Activated naive CD8-positive, alpha-beta T cell treated with anti-CD3 and anti-CD28 coated beads, Interleukin-2, amount 10 ng/mL, durations not matched to agents 7 days and 5 days (primary cell): ENCODE measurements at places on chromosomes 16 and 17. TPM values are rescaled to one million over a fixed set of nuclear protein-coding genes. Genes with fewer than 3 reads are reported as not detected.

GRCh38 chr16:55016515-55016914, 85.8 kb downstream of the IRX5 start:
- DNase-seq = no peak

DNA sequence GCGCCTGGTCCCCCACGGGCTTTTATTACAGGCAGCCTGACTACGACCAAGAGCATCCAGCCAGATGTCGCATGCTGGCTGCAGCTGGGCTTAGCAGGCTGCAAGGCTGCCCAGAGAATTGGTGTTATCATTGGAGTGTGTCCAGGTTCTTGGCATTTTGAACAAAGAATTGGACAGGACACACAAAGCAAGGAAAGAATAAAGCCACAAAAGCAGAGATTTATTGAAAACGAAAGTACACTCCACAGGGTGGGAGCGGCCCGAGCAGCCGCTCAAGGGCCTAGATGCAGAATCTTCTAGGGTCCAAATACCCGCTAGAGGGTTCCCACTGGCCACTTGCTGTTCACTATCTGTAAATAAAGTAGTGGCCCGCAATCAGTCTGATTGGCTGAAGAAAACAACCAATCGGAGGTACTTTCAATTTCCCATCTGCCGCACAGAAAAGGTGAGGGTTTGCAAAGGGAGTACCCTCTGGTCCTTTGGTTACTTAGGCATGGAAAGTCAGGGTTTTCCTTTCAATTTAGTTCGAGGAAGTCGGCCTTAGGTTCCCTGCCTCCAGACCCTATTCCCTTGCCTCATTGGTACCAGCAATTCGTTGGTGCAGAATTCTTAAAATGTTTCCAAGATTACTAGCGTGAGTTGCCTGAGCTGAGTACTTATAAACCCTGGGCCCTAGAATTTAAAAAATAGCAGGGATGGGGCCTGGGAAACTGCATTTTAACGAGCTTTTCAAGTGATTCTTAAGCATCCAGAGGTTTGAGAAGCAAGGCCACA, 38.5 kb upstream of the CNEP1R1 start:
- DNase-seq = no peak

GRCh38 chr16:77960766-77961165, 61.6 kb upstream of the CLEC3A start:
- no peak for DNase-seq

GRCh38 chr17:40072040-40072734, 9.4 kb downstream of the THRA start:
- DNase-seq = no peak

DNA sequence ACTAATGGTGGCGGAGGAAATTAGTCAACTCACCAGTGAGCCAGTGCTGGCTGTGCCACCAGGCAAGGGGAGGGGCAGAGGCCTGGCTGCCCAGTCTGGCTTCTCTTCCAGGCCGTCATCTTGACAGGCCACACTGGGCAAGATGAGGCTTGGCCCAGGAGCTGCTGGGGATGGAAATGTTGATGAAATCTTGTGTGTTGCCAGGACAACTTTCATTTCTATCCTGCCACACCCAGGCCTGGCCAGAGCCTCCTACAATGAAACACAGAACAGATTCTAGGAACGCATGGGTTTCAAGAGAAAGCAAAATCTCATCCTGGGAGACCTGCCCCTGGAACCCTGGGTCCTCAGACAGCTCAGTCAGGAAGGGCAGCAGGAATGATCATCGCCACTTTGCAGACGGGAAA, 9.3 kb downstream of the HEXIM2 start:
- DNase-seq = no peak

DNA sequence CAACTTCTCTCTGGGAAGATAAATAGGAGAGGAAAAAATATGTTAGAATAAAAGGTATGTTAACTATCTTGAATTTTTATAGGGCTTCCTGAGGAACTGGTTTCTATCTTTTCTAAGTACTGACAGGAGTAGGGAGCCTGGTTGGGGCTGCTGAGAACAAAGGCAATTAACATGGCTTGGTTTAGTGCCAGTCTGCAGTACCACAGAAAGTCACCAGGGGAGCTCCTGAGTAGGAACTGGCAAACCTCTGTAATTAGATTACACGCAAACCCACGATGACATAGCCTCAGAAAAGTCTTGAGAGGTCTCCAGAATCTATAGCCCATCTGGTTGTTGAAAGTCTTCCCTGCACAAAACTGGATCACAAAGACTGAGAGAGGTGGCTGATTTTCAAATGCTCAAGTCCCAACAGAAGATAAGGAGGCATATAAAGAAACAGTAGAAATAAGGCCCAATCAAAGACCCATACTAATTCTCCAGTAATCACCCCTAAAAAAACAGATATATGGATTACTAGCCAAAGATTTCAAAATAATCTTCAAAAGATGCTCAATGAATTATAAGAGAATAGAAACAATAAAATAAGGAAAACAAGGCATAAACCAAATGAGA, 11.7 kb upstream of the CNTNAP4 start:
- DNase-seq = no peak

- no peak for DNase-seq
These were observed 8.7 kb downstream of the USP36 start for GRCh38 chr17:78831688-78832540.

DNA sequence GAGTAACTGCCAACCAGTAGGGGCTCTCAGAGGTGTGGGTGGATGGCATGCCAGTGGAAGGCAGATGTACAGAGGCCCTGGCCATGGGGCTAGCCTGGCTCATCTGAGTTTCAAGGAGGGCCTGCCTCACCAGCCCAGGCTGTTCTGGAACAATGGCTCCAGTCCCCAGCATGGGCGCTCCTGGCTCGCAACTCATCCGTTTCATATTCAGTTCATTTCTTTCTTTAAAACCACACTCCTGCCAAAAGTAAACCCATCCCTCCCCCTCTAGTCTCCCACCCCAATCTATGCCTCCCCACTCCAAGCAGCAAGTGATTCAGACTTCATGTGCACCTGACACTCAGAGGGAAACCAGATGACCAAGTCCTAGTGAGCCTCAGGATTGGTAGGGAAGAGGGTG, 2.4 kb downstream of the CCL13 start:
- no peak for DNase-seq

DNA sequence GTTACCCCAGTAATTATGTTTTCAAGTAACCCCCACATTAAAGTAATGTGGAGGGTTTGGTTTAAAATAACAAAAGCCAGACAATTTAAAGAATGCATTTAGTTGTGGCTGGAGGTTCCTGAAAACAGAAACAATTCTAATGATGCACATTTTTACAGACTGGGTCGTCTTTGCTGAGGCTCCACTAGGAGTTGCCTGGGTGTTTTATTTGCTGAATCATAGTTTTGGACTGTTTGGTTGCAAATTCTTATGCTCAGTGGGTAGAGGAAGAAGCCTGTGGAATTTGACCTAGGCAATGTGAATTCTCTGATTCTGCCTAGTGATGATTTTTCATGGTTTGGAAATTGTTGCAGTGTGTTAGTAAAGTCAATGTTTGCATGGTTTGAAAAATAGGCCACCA, 16.3 kb downstream of the SHISA9 start:
- DNase-seq = no peak

GRCh38 chr17:37702598-37702997, 42.3 kb downstream of the HNF1B start:
- DNase-seq = no peak

DNA sequence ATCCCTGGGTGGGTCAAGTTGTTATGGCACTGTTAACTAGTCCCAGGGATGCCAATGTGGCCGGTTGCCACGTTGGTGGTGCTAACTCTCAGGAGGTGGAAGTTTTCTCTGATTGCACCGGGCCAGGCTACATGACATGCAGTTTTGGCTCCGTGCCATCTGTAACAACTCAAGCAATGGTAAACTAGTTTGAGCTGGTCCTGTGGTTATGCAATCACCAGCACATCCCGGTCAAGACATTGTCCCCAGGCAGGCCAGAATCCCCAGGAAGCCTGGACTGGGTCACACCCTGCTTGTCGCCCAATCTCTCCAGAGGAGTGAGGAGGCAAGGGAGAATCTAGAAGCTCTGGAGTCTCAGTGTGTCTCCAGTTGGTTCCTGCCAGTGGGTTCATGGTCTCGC, 10.1 kb upstream of the CCL17 start:
- DNase-seq = no peak

GRCh38 chr17:50765454-50766221, 1.7 kb downstream of the ANKRD40CL start:
- no peak for DNase-seq

GRCh38 chr17:76246080-76247066, 6.1 kb upstream of the RNF157 start:
- peak; percentile 60 for DNase-seq

- DNase-seq = no peak
These were observed 35.8 kb upstream of the RGS9 start for GRCh38 chr17:65101371-65101770.

GRCh38 chr16:51243936-51244436, 92.9 kb upstream of the SALL1 start:
- DNase-seq = no peak

DNA sequence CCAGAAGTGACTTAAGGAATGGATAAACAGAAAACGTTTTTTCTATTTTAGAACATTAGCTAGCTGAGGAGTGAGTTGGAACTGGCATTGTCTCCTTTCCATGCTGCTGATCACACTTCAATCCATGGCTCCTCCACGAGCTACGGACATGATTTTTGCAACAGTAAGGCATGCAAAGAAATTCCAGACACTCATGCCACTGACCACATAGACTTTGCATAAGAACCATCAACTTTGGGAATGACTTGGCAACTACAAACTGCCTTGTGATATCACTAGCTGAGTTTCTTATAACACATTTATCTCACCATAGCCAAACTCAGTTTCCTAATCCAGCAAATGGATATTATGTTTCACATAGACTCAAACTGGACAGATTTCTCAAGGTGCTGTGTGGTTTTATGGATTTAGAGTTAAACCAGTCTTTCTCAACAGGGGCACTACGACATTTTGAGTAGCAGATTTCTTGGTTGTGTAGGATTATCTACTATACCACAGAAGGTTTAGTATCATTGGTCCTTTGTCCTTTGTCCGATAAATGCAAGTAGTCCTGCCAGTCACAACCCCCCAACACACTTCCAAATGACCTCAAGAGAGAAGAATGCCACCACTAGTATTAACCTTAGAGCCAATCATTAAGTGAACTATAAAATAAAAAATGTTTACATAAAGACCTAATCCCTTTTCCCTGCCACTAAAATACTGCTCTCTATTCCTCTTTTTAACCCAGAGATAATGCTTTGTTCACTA, 48.3 kb upstream of the C17orf78 start:
- DNase-seq = no peak

DNA sequence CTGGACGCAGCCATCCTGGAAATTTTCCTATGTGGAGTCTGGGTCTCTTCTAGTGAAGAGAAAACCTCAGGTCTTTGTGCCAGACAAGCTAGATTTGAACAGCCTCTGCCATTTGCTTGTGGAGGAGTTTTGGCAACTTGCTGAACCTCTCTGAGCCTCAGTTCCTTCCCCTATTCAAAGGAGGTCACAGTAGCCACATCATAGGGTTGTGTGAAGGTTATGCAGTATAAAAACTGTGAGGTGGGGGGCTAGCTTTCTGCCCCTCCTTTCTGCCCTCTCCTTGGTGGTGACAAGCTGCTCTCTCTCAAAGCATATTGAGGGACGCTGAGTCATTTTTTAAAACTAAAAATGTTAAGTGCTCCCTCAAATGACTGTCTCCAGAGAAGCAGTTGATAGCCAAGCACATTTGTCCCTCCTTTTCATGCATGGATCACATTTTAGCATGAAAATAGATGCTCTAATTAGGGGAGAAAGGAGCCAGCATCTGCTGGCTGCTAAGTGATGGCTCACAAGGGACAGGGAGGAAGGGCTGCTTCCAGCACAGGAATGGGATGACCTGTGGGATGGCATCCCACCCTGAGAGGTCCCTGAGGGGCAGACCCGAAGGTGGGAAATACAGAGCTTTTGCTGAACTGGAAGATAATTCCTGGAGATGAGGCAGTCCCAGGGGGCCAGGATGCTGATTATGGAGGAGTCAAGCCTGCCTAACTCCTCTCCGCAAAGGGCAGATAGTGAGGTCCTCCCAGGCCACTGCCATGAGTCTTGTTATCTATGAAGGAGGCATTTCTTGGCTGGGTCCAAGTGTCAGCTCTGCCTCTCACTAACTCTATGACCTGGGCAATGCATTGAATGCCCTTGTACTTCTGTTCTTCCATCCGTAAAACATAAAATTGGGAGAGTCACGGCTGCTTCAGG, 218.8 kb downstream of the RAB11FIP4 start:
- no peak for DNase-seq

Gene CD7
- 320 TPM for total RNA-seq

Gene PPP1R1B
- not detected for total RNA-seq

Gene ACBD4
- total RNA-seq = 24.5 TPM

Gene GAST
- total RNA-seq = not detected

Gene SRCIN1
- 0.11 TPM for total RNA-seq

Gene TRAPPC1
- 222 TPM for total RNA-seq

Gene CPHXL2
- total RNA-seq = not detected

Gene C16orf87
- 9.5 TPM for total RNA-seq
